ENCODE measurements at places on chromosomes 1 and 21.

DNA sequence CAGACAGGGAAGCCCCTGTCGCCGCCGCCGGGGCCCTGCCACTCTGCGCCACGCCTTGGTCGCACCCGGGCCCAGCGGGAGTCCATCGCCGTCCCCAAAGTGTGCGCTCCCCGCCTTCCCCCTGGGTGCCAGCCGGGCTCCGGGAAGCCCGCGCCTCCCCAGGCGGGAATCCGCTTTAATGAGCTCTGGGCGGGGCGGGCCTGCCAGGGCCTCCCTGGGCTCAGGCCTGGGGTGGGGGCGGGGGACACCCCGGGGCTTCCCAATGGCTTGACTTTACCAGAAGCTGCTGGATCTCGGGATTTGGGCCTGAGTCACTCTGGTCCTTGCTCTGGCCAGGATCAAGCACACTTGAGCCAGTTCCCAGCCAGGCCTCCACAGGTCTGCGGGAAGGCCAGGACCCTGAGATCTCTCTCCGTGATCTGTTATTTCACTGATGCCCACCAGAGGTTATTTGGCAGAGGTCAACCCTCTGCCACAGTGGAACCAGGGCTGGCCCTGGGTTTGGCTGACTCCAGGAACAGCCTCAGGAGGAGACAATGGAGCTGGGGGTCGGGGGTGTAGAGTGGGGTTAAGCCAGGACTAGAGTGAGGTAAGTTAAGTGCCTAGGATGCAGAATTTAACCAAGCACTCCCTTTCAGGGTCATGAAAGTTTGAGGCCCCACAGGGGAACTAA lies 178.4 kb upstream of the EDN2 start:
- H3K36me3 ChIP-seq, result no peaks in the 10 kb centered on the region
- H3K4me3 ChIP-seq, result peak overlapping the region; percentile 73
- peaks cover 26% of the 10 kb centered on the region for H3K27me3 ChIP-seq
- H3K4me1 ChIP-seq, result peaks cover 16% of the 10 kb centered on the region
- H3K27ac ChIP-seq, result no peak overlapping the region
- DNase-seq, result peak; percentile 82

DNA sequence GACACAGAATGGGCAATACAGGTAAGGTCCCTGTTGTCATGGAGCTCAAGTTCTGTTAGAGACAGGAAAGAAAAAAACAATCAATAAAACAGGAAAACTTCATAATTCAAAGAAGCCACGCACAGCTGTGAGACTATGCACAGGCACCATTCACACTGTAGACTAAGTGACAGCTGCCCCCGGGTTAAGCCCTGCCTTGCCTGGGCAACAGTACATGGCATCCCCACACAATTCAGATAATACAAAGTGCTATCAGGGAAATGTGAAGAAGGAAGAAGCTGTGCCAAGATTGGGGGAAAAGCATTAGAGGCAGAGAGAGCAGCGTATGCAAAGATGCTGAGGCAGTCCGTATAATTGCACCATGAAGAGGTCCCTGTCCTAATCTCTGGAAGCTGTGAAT lies 9.0 kb upstream of the KCNE2 start:
- peak; percentile 2 for DNase-seq
- H3K27me3 ChIP-seq, result no peaks in the 10 kb centered on the region
- H3K27ac ChIP-seq, result no peak overlapping the region
- H3K4me3 ChIP-seq, result no peak overlapping the region

GRCh38 chr21:46483300-46484295 lies 24.9 kb downstream of the DIP2A start:
- H3K4me1 ChIP-seq, result no peaks in the 10 kb centered on the region
- no peak overlapping the region for H3K27ac ChIP-seq
- DNase-seq, result no peak
- H3K27me3 ChIP-seq, result no peaks in the 10 kb centered on the region

DNA sequence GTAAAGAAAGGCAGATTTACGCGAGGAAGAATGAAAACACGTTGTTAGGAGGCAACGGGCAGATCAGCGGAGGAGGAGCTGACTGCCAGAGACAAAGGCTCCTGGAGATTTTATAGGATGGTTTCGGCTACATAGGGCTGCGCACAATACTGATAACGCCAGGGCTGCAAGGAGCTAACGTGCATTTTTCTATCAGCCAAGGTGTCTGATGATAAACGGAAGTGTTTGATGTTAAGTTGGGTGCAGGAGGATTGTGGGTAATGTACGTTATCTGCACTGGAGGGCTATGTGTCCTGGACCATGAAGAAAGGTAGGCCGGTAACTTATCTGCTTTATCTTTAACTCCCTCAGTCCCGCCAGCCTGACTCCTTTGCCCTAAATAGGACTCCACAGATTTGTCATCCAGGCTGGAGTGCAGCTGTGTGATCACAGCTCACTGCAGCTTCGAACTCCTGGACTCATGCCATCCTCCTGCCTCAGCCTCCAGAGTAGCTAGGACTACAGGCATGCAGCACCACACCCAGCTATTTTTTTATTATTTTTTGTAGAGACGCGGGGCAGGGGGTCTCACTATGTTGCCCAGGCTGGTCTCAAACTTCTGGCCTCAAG lies 29.6 kb downstream of the SETD4 start:
- H3K27ac ChIP-seq, result no peak overlapping the region
- H3K4me1 ChIP-seq, result no peaks in the 10 kb centered on the region
- H3K27me3 ChIP-seq, result no peaks in the 10 kb centered on the region

Data from endodermal cell (in vitro differentiated cells).